Activated T-cell treated with anti-CD3 and anti-CD28 coated beads, Interleukin-2, amount 50 U/mL, for 1 hour (primary cell): ENCODE measurements at places on chromosomes 1 and 21.

DNA sequence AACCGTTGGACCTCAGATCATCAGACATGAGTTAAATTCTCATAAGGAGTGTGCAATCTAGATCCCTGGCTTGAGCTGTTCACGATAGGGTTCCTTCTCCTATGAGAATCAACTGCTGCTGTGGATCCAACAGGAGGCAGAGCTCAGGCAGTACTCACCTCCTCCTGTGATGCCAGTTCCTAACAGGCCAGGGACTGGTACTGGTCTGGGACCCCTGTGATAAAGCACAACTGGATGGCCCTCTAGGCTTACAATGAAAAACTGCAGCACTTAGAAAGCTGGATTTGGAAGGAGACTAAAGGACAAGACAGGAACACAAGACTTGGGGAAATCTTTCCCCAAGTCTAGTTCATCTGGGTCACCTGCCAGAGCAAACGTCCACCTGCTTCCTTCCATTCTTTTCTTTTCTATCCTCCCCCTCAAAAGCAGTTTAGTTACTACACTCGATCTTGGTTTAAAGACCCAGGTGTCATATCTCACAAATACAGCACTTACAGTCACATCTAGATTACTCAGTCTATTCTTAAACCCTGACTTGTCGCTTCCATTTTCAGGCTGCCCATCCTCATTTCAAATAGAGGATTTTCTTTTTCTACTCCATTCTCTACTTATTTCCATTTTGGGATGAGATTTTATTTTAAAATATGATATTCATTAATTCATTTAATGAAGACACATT lies 59.8 kb downstream of the PTPN14 start:
- DNase-seq = no peak

DNA sequence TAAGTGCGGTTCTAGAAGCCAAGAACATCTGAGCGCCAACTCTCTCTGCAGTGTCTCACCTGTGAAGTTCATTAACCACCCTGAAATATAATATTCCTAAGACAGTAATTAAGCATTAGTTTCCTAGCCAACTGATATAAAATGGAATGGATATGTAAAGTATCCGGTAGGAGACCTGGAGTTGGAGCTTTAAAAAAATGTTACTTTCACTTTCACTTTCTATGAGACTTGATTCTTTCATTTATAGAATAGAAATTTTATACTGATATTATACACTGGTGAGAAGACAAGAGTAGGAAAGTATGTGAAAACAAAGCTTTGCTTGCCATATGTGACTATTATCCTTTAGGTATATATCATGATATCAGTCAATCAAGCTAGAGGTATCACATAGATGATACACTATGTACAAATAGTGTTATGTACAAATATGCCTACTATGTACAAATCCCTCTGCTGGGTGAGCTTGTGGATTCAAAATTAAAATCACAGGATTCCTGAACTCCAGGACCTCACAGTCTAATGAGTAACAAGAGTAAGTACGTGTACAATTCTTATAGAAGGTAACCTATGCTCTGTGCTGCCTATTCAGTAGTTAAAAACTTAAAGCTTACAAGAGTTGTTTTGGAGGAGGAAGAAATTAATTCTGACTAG lies 934.2 kb downstream of the TTLL7 start:
- no peak for DNase-seq

- DNase-seq = no peak
Observed at GRCh38 chr1:156115514-156116374, 1.2 kb downstream of the LMNA start.

DNA sequence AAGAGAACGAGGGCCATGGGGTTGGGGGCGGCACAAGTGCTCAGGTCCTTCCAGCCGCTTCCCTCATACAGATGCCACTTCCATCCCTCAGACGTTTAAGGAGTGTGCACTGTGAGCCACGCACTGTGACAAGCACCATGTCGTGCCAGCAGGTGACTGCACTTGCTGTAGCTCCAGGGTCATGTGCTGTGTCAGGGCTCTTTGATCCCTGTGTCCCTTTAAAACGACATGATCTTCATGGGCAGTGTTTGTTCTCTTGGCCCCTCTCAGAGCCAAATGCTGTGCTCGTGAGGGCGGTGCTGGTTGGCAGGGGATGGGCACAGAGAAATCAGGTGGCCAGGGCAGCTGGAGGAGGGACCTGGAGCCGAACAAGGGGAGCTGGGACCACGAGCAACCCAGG lies 19.9 kb downstream of the IL10RB start:
- no peak for DNase-seq

DNA sequence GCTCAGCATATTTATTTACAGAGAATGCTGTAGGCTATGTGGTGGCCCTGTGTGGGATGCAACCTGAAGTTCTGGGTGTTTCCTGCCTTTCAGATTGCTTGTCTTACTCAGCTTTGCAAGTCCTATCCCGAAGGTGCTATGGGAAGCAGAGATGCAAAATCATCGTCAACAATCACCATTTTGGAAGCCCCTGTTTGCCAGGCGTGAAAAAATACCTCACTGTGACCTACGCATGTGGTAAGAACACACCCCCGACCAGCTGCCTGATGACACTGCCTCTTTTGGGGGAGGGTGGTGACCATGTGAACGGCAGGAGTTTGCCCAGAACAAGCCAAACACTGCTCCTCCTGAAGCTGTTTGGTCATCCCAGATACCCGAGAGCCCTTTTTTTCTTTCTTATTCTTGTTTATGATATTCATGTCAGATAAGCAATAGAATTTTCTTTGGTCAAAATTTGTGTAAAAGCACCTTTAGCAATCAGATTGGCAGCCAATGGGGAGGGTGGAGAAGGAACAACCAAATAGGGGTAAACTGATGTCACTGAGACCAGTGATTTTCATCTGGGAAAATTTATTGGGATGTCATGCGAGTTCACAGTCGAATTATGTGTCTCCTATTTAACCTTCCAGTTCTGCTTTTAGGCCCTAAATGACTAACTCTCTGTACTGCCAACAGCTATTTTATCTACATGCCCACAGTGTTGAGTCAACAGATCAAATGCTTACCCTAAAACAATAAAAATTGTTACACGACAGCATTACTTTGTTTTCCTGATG lies 82.6 kb downstream of the EVA1C start:
- DNase-seq = no peak

DNA sequence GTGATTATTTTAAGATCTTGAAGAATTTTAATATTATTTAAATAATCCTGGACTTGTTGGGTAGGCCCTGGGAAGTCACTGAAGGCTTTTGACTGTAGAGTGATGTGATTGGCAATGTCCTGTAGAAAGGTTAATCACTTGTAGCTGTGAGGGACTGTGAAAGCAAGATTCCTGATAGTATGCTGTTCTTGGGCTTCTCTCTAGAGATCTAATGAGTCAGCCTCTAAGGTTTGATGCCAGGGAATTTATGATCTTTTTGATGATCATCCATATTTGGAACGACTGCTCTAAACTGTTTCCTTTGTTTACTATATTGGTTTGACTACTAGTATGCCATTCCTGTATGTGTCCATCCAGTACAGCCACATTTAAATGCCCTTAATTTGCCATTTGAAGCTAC lies 56.5 kb downstream of the CAMSAP2 start:
- DNase-seq = no peak
